ENCODE measurements at places on chromosomes 12 and 14.

- no peak for DNase-seq
Observed at GRCh38 chr12:52687497-52688385, 7.5 kb upstream of the KRT1 start.

DNA sequence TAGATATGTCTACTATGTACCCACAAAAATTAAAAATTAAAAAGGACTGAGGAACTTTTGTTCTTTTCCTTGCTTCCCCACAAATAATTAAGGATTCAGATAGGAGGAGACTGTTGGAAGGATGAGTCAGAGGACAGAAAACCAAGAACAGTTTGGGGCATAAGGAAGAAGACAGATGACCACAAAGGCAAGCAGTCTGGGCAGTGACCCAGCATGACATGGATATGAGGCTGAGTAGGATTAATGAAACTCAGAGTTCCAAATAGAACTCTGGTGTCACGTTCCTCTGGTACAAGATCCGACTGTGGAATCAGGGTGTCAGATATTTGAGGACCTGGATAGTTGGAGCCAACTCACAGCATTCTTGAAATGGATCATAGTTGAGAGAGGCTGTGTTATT is 89.3 kb upstream of the SLC38A4 start:
- no peak for DNase-seq

GRCh38 chr14:90239139-90239538 is 17.2 kb upstream of the PSMC1 start:
- DNase-seq: no peak

DNA sequence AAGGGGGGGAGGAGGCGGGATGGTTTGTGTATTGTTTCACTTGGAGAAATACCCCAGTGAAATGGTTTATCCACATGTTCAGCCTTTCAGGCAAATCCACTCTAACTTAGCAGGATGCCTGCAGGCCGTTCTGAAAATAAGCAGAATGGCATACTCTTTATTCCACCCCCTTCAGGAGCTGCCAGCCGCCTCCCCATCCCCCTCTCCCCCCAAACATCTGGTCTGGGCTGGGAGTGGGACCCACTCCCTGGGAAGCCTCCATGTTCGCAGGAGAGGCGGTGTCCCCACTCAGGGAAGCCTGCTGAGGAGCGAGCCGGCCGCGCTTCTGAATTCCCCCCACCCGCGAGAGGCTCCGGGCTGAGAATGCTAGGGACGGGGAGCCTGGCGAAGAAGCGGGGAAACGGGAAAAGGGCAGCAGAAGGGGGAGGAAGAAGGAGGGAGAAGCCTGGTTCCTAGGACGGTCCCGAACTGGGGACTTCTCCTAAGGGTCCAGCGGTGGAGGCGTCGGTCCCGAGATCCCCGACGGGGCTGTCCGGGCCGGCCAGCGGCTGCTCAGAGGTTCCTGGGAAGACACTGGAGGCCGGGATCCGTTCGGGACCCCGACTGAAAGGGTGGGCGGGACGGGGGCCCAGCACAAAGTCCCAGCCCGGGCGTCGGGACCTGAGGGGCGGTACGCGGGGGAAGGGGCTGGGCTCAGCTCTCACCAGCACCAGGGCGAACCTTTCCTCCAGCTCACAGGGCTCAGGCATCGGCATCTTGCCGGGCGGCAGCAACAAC is 666 bp downstream of the FMNL3 start:
- DNase-seq: peak; percentile 5

DNA sequence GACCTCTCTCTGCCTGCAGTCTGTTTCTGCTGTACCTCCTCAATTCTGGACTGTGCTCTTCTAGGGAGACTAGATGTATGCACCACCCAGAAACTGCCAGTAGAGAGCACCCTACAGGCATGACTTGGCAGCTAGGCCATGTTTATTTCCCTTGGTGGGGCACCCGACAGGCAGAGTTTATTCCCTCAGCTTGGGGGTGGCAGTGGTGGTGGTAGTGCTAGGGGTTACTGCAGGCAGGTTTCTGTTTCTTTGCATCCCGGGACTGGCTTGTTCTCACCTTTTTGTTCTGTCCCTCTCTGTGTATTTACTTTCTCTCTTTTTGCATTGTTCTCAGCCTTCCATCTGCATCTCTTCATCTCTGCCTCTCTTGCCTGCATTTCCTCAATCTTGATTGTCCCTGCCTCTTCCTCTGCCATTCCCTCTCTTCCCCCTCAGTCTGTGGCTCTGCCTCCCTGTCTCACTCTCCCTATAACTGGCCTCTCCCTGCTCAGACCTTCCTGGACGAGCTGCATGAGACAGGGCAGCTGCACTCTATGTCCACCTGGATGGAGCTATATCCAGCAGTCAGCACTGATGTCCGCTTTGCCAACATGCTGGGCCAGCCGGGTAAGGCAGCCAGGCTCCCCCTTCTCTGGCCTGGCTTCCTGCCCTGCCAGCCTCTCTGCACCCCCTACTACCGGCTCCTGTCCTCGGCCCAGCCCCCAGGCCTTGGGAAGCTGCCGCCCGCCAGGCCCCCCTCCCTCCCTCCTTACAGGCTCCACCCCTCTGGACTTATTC is 13.8 kb downstream of the PRPF40B start:
- peak; percentile 50 for DNase-seq

GRCh38 chr12:20210621-20211215 is 157.6 kb upstream of the PDE3A start:
- no peak for DNase-seq

DNA sequence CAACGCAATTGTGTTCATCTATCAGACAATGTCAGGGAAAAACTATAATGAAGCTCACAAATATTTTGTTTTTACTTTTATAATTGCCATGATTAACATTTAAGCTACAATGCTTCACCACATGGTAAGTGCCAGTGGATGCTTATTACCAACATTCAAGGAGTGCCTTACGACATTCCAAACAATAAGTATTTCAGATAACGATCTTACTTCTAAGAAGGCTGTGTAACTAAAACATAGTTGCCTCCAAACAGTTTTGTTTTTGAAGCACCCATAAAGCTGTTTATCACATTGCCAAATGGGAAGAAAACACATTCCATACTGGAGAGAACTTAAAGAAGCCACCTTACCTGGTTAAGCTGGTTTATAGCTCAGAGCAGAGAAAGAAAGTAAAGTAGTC is 78.8 kb downstream of the RPS6KA5 start:
- DNase-seq: no peak

- no peak for DNase-seq
Observed at GRCh38 chr12:59459966-59460660, 135.7 kb upstream of the SLC16A7 start.

DNA sequence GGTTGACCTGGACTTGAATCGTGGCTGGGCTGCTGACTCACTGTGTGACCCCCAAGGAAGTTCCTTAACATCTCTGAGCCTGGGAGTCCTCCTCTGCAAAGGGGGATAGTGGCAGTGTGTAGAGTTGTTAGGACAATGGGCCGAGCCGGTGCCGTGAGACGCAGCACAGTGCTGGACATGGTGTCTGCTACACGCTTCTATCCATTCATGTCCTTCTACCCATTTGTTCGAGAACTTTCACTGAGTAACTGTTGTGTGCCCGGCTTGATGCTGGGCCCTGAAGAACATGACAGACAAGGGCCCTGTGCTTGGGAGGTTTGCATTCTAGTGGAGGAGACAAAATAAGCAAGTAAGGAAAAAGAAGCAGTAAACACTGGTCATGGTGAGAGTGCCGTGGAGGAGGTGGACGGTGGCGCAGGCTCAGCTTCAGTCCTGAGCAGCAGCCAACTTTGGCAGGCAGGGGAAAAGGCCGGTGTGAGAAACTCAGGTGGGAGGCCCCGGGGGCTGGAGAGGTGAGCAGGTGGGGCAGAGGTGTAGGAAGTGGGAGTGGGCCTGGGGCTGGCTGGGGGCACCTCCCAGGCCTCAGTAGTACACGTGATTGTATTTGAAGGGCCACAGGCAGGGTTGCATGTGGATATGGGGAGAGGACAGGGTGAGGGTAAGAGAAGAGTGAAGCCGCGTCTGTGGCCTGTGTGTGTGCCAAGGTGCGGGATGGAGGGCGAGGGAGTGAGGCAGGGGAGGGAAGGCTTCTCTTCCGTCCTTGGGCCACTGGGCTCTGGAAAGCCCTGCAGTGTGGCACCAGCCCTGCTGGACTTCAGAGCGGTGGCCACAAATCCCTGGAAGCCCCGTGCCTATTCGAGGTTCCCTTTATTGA is 13.8 kb downstream of the VASH1 start:
- no peak for DNase-seq

DNA sequence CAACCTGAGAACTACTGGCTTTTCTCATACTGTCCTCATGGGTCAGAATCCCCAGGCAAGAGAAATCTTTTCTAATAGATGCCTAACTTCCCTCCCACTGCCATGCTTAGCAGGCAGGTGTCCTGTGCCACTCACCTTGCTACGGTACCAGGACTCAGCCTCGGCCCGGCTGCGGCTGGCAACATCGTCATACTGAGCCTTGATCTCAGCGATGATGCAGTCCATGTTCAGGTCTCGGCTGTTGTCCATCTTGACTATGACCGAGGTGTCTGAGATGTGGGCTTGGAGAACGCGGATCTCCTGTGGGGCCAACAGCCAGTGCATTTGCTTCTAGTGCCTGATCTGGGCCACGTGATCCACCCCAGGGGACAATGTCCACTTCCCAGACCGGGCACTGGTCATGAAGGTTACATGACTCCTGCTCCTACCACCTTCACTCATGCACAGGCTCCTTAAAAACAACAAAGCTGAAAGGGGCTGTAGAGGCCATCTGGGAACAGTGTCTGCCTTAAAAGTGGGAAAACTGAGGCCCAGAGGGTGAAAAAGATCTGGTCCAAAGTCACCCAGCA is 4.1 kb downstream of the KRT85 start:
- no peak for DNase-seq

GRCh38 chr12:104985206-104985605 is 910 bp upstream of the NOPCHAP1 start:
- no peak for DNase-seq

- DNase-seq: no peak
Observed at GRCh38 chr14:69281450-69282169, 21.7 kb downstream of the GALNT16 start.

GRCh38 chr12:64716839-64717455 is 42.3 kb downstream of the GNS start:
- no peak for DNase-seq

GRCh38 chr14:101001311-101002069 is 98.0 kb upstream of the RTL1 start:
- DNase-seq: no peak

GRCh38 chr14:98665007-98665406 is 607.0 kb downstream of the BCL11B start:
- no peak for DNase-seq

GRCh38 chr12:110256780-110257431 is 24.1 kb upstream of the ATP2A2 start:
- DNase-seq: no peak

- no peak for DNase-seq
Observed at GRCh38 chr12:95412482-95413311, 61.3 kb upstream of the METAP2 start.

DNA sequence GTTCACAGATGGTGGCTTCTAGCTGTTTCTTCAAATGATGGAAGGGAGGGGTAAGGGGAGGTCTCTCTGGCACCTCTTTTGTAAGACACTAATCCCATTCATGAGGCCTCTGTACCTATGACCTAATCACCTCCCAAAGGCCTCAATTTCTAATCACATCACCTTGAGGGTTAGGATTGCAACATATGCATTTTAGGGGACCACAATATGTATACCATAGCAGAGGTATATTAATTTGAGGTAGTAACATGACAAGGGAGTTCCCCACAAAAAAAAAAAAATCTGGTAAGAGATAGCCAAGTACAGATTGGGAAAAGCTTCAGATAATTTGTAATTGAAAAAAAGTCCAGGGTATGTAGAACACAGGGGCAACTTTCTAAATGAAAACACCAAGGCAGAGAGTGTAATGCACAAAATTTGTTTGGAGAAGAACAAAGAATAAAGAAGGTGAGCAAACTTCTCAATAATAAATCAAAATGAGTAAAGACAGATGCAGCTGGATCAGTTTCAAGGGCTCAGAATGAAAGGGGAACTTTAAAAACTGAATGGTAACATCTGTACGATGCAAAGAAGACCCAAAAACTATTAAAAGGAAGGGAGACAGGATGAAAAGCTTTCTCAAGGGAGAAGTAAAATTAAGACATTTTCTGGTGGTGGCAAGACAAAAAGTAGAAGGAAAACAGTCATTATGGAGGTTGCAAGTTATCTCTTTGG is 125.5 kb upstream of the DCN start:
- no peak for DNase-seq

GRCh38 chr14:68523326-68523610 is 269.6 kb downstream of the ZFP36L1 start:
- no peak for DNase-seq

DNA sequence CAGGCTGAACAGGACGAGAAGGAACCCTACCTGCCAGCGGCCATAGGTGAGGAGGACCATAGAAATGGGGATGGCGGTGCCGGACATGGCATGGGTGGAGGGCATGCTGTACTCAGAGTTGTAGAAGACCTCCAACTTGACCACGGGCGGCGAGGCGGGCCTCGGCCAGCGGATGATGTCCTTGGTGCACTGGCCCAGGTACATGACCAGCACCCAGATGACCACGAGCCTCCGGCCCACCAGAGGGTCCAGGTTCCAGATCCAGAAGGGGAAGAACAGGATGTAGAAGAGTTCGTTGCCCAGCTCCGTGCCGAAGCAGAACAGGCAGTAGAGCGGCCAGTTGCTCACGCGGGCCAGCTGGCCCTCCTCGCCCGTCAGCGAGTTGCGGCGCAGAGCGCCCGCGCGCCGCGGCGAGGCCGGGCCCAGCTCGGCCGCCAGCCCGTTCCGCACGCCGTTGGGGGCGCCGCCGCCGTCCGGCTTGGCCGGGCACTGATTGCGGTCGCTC is 582 bp downstream of the SGPP1 start:
- DNase-seq: no peak

DNA sequence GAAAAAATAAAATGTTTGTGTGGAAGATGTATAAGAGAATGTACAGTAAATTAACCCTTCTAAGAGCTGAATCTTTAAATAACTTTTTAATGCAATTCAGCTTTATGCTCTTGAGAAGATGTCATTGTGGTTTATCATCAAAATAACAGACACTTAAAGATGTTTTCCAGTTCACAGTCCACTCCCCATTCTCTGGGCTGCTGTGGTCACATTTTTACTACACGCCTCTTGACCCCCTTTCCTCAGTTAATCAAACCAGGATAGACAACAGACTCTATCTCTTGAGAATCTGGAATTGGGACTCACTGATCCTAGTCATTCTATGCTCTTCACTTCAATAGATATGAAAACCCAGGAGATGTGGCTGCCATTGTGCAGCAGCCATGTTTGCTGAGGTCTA is 24.7 kb upstream of the OR6J1 start:
- DNase-seq: no peak

DNA sequence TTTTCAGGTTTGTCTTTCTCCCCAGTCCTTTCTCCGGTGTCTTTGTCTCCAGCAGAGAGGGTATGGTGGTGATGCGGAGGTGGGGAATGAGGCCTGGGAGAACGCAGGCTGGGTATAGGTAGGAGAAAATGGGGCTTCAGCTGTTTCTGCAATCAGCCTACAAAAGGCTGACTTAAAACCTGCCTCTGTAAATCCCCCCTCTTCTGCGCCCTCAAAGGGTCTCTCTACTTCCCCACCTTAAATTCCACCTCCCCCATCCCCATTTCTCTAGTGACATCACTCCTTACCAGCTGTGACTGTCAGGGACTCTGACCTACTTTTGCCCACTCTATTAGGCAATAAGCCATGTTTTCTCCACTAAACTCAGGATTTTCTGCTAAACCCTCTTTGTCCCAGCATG is 8.1 kb upstream of the RIMKLB start:
- no peak for DNase-seq

Measured in effector memory CD8-positive, alpha-beta T cell (primary cell).